ENCODE measurements at places on chromosomes 2 and 18.

GRCh38 chr2:25078170-25079049, 36.5 kb downstream of the EFR3B start:
- no peak for DNase-seq

DNA sequence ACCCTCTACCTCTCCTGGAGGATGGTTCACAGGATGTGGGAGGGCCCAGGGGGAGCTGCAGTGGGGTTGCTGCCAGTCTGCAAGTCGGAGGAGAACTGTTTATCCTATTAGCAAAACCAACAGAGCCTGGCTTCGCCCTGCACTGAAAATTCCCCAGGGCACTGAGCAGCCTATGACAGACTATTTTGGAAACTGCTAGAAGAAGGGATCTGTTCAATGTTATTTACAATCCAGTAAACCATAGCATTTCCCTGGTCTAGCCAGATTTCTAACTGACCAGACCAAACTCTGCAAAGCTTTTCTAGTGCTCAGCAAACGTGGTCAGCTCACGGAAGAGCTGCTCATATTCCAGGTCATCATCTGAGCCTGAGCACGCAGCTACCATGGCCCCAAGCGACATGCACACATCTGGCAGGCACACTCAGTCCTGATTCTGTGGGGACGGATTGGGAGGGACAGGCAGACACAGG, 64.8 kb upstream of the PID1 start:
- peak; percentile 48 for DNase-seq

GRCh38 chr2:43484323-43484930, 111.4 kb downstream of the THADA start:
- no peak for DNase-seq

- no peak for DNase-seq
Measured at GRCh38 chr2:127154396-127154795, 47.4 kb upstream of the BIN1 start.

DNA sequence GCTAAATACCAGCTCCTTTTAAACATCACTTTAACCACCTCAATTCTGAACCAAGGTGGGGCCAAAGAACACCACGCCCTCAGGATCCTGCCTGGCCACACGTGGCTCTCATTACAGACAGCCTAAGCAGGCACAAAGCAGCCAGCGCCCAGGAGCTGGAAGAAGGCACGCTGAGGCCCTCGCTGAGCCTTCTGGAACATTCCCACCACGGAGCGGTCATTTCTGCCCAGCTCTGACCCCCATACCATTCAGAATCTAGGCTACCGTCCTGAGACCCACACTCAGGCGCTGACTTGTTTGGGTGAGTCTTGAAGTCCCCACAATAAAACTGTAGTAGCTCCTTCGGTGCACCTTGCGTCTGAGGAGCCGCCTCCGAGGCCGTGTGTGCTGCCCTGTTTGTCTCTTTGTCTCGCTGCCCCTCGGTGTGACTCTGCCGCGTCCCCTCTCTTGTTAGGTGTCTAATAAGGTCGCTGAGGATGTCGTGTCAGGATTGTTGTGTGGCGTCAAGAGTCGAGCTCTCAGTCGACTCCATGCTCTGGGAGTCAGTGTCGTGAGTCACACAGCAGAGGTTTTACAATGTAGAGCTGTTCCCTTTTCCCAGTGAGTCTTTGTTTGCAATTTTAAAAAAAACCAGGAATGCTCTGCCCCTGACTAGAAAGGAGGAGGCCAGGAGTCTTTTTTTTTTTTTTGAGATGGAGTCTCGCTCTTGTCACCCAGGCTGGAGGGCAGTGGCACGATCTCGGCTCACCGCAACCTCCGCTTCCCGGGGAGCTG, 242.4 kb downstream of the KLHL29 start:
- no peak for DNase-seq

GRCh38 chr2:45134726-45135125, 125.5 kb upstream of the SIX2 start:
- DNase-seq, result peak; percentile 32

- DNase-seq, result no peak
Measured at GRCh38 chr2:169438466-169439072, 40.7 kb upstream of the BBS5 start.

DNA sequence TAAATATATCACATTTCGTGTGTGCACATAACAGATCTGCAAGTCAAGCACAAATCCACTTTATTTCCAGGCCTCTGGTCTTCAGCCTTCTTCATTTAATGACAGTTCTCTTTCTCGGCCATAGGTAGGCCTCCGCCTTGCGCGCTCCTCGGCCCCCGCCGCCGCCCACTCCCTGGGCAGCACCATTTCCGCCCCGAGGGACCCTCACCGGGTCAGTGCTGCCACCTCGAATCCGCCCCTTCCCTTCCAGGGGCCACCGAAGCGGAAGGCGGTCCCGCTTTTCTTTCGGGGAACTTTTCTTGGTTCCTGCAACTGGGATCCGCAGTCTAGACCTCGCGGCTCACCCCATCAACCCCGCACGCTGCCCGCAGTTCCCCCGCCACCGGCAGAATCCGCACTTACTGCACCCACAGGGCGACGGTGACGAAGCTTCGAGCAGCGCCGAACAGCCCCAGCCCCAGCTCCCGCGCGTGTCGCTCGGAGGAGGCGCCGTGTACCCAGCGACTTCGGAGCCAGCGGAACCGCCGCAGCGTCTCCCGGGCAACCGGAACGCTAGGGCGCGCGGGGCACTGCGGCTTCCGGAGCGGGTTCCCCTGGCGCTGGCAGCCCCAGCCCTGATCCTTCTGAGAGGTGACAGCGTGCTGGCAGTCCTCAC, at the start of gene CDKL4:
TSS of gene CDKL4 (minus strand) at position 502 of the 655 bp plus-strand sequence.
- DNase-seq, result no peak

- no peak for DNase-seq
Measured at GRCh38 chr2:104952976-104953375, 84.9 kb upstream of the MRPS9 start.

GRCh38 chr2:218063896-218064295, 5.2 kb upstream of the RUFY4 start:
- no peak for DNase-seq

GRCh38 chr18:36494160-36494437, 196.6 kb downstream of the FHOD3 start:
- no peak for DNase-seq

- no peak for DNase-seq
Measured at GRCh38 chr2:62460175-62460574, 45.8 kb downstream of the TMEM17 start.

DNA sequence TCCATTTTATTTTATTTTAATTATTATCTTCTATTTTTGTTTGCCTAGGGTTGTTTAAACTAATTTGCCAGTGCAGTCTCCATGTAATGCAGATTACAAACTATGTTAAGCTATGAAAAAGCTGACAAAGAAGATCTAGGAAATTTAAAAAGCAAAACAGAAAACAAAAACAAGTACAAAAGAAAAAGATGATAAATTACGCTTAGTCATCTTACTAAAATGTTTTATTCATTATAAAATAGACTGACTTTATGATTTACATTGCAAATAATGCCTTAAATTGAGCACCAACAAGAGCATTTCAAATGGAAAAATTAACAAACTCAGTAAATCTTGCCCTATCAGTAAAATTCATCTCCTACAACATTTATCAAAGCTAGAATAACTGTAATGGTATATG, 52.9 kb downstream of the LRPPRC start:
- DNase-seq, result no peak

DNA sequence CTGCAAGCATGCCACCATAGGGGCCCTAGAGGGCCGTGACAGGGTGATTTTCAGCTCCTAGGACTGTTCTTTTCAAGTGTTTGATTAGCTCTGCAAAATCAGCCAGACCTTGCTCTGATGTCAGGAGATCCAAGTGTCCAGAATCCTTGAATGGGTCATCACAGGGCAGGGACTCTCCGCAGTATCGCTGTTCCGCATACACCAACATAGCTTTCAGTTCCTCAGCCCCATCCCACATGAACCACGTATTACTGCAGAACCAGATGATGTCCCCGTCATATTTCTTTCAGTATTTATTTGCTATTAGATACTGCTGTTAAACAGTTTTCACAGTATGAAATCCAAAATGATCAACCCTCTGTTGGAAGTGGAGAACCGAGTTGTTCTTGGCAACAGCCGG, 46.6 kb upstream of the RFX8 start:
- DNase-seq, result no peak

GRCh38 chr2:174979996-174980395, 25.2 kb downstream of the CHN1 start:
- DNase-seq, result no peak

GRCh38 chr18:24659827-24660720, 199.6 kb downstream of the HRH4 start:
- no peak for DNase-seq

DNA sequence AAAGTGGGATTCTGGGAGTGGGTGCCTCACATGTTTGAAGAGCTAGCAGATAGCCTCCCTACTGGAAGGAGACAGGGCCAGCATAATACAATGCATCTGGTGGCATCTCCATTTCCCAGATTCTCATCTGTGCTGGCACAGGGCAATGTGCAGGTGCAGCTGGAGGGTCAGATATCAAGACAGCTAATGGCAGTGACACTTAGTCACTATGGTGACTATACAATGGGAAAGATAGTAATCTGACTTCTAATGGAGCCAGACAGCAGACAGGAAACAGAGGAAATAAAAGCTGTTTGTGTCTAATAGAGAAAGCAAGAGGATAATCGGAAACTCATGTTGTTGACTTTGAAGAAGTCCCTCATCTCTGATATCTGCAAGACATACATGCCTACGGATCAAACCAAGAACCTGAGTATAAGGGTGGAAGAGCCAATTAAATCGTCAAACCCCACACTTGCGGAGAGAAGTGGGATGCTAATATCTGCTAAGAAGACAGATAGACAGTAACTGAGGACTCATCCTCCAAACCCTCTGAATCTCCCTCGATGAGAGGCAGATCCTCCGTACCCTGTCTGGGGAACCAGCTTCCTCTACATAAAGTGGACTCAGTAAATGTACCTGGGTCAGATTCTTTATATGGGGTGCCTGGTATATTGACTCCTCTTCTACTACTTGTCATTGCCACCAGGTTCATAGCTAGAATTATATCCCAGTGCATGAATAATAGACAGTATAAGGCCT, 692.7 kb downstream of the SOCS6 start:
- DNase-seq, result no peak

DNA sequence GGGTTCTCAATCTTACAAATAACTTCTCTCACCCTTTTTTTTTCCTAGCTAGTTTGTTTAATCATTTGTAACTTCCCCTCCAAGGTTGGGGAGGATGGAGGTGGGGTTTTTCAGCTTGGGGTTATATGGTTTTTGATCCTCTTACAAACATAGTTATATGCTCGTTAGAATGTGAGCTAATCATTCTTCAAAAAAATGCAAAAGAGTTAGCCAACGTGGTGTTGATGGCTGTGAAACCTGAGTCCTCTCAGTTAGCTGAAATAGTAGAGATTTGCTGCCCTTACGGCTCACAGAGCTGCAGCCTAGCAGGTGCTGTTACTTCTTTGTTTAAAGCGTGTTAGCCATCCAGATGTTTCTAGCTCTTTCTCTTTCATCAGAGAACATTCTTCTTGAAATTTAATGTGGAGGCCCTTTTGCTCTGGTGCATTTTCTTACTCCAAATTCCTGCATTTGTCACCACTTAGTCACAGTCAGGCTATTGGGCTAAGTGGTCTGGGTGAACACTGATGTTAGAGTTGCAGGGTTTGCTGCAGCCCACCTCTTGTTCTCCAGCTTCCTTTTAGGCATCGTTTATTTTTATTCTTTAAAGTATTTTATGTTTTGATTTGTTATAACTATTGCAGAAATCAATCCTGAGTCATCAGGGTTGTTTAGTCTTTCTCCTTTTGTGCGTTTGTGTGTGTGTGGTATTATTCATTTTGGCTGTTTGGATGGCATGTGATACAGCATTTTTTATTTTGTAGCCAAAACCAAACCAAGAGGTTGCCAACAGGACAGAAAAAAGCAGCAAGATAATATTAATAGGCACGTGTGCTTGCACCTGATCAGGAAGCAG, 41.1 kb downstream of the LIMS1 start:
- no peak for DNase-seq

- DNase-seq, result no peak
Measured at GRCh38 chr2:181178823-181179412, 198.5 kb downstream of the UBE2E3 start.
